Right ventricle myocardium superior (tissue), 1 donor: ENCODE measurements at places on chromosomes 12 and 14.

DNA sequence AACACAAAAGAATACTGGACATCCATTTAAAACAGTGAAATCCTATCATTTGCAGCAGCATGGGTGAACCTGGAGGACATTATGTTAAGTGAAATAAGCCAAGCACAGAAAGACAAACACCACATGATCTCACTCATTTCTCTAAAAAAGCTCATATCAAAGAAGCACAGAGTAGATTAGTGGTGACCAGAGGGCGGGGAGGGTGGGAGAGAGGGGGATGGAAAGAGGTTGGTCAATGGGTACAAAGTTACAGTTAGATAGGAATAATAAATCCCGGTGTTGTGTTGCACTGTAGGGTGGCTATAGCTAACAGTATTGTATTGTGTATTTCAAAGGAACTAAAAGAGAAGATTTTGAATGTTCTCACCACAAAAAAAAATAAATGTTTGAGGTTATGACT is 52.4 kb downstream of the DUSP6 start:
- DNase-seq = no peak

- DNase-seq = no peak
Measured at GRCh38 chr12:28882444-28882843, 266.6 kb upstream of the FAR2 start.

- no peak for DNase-seq
Measured at GRCh38 chr14:31965071-31965734, 111.9 kb upstream of the ARHGAP5 start.

GRCh38 chr12:25719505-25719904 is 166.4 kb upstream of the LMNTD1 start:
- no peak for DNase-seq

GRCh38 chr12:91074851-91075250 is 17.0 kb upstream of the KERA start:
- no peak for DNase-seq

DNA sequence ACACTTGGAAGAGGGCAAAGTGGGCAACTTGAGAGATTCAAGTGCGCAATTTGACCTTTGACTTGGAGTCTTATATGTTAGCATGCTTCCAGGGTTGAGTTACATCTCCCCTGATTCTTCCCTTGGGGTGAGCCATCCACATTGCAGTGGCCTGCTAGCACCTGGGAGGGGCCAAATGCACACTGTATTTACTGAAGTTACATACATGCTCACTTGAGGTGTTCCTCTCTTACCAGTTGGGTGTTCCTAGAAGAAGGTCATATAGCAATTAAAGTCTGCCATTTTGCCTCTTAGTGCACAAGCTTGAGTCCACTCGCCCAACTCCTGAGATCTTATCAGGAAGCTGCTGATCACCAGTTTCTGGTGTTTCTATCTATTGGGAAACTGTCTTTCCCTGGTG is 13.7 kb upstream of the SPTLC2 start:
- no peak for DNase-seq
